ENCODE measurements at places on chromosomes 2 and 18.

DNA sequence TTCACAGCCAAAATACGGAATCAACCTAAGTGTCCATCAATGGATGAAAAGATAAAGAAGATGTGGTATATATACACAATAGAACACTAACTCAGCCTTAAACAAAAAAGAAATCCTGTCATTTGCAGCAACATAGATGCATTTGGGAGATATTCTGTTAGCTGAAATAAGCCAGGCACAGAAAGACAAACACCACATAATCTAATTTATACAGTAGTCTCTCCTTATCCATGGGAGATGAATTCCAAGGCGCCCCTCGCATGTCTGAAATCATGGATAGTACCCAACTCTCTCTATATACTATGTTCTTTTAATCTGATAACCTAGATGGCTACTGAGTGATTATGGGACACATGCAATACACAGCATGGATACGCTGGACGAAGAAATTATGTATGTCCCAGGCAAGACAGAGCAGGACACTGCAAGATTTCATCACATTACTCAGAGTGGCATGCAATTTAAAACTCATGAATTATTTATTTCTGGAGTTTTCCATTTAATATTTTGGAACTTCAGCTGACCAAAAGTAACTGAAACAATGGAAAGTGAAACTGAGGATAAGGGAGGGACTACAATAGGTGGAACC is 39.5 kb downstream of the ORC4 start:
- DNase-seq = no peak

DNA sequence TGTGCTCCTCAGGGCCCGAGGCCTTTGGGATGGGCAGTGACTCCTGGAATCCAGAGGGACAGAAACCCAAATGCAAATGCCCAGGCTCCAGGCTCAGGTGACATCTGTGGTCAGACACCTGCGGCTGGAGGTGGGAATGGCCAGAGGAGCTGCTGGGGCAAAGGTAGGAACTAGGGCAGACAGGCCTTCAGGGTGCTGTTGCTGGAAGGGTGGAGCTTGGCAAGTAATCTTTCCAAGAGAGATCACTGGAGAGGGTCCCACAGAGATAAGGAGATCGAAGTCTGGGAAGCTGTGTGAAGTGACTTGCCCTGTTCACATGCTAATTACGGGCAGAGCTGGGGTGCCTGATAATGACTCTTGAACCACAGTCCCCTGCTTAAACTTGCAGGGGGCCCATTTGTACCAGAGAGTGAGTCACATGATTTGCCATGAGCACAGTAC is 82.4 kb downstream of the ACAA2 start:
- DNase-seq = no peak

- no peak for DNase-seq
Measured at GRCh38 chr18:29436459-29436858, 1259.5 kb upstream of the CDH2 start.

GRCh38 chr2:4898706-4899105 is 793.5 kb upstream of the SOX11 start:
- no peak for DNase-seq

DNA sequence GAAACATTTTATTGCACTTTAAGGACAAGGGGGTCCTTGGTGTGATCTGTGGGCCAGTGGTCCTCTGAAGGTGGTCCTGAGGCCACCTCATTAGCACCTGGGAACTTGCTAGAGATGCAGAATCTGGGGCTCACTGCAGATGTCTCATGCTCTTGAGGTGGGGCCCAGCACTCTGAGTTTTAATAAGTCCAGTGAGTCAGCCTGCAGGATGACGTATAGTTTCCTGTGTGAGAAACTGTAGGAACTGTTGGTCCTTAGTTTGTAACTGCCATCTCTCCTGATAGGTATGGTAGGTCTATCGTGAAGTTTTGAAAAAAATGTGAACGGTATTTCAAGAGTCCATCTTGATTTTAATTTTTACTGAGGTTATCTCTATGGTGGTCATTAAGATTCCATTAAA is 2.8 kb downstream of the TRPM8 start:
- no peak for DNase-seq

- DNase-seq = peak; percentile 78
Measured at GRCh38 chr2:172086241-172087206, 1.2 kb downstream of the DLX1 start.

DNA sequence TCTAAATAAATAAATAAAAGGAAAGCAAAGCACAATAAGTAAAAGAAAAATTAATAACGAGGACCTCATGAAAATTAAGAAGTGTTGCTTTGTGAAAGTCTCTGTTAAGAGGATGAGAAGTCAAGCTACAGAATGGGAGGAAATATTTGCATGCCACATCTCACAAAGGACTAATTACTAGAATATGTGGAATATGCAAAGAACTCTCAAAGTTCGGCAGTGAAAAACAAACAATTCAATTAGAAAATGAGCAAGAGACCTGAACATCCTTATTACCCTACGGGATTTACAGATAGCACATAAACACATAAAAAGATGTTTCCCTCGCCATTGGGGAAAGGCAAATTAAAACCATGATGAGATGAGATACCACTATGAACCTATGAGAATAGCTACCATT is 23.3 kb downstream of the CYP26B1 start:
- DNase-seq = no peak

DNA sequence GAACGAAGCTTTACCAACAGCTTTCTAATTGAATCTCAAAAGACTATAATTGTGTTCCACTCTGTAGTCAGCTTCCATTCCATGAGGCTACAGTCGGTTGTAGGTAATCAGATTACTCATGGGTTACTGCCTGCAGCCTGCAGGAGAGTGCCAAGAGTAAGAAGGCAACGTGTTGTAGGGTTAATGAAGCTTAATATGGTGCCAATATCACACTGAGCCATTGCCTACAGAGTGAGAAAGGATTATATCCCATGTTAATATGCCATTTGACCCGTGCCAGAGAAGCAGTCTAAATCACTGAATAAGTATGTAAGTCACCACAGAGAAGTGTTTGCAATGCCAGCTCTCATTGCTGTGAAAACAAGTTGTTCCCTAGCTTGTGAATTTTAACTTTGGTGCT is 734.5 kb upstream of the ACVR2A start:
- DNase-seq = no peak

DNA sequence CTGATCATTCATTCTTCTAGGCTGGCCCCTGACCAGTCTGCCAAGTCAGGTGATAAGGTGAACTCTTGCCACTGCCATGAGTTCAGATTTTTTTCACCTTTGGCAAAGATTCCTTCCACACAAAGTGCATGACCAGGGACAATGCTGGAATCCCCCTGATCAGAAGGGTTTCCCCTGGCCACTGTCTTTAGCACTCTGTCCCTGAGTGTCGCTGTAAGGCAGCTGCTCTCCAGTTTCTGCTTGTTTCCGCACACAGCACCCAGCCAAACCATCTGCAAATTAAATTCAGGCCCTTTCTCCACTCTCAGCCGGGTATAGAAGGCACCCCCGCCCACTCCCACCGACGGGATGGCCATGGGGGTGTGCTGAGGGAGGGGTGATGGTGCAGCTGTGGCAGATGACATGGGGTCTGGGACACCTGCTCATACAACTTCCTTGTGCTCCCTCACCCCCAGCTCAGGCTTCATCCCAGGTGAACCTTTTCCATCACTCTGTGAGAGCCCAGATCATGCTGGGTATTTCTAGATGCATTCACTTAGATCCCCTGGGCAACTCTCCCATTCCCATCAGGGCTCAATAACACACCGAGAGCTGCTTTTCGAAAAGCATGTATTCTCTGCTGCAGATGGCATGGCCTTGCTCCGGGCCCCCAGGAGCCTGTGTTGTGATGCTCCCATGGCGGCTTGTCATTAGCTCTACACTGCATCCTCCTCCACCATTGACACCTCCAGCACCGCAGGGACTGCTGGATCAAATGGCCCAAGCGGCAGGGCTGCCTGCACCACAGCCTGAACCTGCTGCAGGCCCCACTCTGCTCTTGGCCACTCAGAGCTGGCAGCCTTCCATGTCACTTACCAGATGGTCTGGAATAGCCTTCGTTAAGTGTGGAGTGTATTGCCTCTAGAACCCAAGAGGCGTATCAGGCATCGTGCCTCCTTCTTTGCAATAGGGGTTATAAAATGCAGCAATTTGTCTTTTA is 52.3 kb upstream of the ROCK2 start:
- no peak for DNase-seq

- no peak for DNase-seq
Measured at GRCh38 chr2:222248256-222248655, 50.5 kb downstream of the PAX3 start.

- DNase-seq = no peak
Measured at GRCh38 chr18:60693426-60693825, 320.9 kb upstream of the MC4R start.

GRCh38 chr2:11395389-11395788 is 51.0 kb upstream of the ROCK2 start:
- no peak for DNase-seq

DNA sequence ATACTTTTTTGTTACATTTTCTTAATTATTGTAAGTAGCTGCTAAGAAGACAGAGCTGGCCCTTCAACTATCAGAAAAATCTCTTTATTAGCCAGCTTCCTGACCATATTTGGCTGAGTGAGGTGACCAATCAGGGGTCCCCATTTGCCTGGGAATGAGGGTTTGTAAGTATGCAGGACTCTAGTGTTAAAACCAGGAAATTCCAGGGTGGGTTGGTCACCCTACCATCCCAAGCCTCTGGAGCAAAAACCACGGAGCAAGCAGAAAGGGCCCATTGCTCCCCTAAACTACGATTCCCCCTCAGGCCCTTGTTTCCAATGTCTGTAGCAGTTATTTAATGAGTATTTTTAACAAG is 165.6 kb upstream of the NCKAP5 start:
- no peak for DNase-seq

Data from osteocyte (in vitro differentiated cells).